ENCODE measurements at places on chromosomes 7 and 10.

DNA sequence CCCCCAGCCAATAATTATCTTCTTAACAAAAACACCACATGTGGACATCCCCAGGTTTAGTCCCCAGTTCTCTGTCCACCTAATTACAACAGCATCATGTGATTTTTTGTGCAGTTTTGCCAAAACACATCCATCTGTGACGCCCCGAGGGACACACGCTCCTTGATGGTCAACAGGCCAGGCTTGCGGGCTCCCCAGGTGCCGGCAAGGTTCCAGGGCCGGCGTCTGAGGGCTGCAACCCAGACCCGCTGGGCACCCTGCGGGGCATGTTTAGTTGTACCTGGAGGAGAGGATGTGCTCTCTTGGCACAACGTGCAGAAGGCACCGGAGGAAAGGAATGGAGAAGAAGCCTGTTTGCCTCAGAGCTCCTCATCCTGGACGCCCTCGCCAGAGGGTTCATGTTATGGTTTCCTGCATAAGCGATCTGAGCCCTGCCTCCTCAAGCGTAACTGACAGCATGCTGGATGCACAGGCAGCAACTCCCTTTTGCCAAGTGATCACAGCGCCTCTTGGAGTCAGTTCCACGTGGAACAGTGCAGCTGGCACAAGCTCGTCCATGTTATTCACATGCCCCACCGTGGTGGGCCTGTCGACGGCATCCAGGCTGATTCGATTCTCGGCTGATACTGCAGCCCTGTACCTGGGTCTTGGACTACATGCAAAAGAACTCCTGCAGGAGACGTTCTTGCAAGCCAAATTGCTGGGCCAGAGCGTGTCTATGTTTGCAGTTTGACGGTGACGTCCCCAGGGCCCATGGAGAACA, 41.6 kb downstream of the JAKMIP3 start:
- no peak for ATAC-seq

- ATAC-seq: peak; percentile 68
These were observed 115.7 kb upstream of the CACNA2D1 start for GRCh38 chr7:82559193-82559805.

- no peak for ATAC-seq
These were observed 34.8 kb downstream of the CDH23 start for GRCh38 chr10:71431239-71432100.

DNA sequence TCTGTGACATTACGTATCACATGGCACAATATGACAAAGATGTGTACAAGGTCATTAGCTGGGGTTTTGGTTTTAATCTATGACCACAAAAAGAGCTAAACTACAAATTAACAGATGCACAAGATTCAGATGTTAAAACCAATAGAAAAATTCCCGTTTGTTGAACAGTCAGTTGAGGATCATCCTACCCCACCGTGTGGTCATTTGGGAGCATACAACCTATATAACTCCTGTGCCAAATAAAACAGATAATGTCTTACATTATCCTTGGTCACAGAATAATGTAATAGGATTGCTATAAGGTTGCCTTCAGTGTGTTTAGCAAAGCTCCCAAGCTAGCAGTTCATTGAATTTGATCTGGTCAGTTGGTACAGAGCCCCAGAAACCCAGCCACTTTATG, 28.2 kb downstream of the ASNS start:
- peak; percentile 53 for ATAC-seq

GRCh38 chr7:2468227-2468626, 8.0 kb downstream of the GRIFIN start:
- no peak for ATAC-seq

DNA sequence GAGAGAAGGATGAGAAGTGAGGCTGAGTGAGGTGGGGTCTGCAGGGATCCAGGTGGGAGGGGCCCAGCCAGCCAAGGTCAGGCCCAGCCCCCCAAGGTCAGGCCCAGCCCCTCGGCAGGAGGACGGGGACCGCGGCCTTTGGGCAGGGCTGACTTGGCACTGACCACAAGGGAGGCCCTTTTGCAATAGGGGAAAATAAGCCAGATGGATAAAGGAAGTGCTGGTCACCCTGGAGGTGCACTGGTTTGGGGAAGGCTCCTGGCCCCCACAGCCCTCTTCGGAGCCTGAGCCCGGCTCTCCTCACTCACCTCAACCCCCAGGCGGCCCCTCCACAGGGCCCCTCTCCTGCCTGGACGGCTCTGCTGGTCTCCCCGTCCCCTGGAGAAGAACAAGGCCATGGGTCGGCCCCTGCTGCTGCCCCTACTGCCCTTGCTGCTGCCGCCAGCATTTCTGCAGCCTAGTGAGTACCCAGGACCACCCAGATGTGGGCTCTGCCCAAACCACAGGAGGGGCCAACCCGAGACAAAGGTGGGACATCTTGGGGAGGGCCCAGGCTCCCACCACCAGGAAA, at the start of gene PILRA:
Gene PILRA (plus strand): TSS at position 227 of the 571 bp plus-strand sequence. CDS start 170 bp downstream, at position 397.
- ATAC-seq: no peak

DNA sequence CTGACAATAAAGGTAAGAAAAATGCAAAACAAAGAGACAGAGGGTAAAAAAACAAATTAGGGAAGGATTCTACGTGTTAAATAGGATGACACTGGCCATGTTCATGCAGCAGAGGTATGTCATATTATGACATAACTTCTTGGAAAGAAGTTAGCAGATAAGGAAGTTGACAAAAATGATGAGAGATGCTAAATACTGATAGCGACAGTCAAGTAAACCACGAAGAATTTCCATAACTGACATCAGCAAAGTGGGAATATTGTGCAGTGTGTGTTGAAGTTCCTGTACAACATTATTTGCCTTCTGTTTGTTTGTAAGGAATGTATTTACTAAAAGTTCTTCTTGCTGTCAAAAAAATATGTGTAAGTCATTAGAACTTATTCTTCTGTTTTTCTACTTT, 29.5 kb downstream of the MDH2 start:
- ATAC-seq: no peak

DNA sequence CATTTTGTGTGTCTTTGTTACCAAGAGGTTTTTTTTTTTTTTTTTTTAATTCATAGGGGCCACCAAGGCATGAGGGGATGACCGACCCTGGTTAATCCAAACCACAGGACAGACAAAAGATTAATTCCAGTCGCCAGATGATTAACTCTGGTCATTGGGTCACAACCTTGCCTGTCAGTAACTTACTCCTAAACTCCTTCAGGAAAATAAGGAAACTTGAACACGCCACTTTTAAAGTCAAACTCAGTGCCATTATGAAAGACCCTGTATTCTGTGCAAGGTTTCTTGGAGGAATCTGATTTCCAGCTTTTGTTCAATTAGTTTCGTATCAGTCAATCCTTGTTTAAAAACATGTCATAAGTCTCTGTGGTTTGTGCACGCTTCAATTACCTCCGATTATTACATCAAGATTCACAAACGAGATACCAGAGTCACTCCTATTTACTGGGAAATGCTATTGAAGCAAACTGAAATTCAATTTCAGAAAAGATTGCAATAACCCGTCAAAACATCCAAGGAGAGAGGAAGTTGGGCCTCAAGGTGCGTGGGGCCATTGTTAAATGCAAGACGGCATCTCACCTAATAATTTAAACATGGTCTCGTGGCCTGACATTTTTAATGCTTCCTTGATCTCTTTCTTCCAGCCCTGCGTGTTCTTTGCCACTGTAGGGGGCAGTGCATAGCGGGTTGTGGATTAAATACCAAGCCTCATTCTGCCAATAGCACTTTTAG, 44.0 kb downstream of the NRP1 start:
- peak; percentile 34 for ATAC-seq

GRCh38 chr10:14017467-14017866, 313.3 kb downstream of the FRMD4A start:
- peak; percentile 7 for ATAC-seq

- no peak for ATAC-seq
These were observed 9.0 kb downstream of the PRKAG2 start for GRCh38 chr7:151867912-151868311.

DNA sequence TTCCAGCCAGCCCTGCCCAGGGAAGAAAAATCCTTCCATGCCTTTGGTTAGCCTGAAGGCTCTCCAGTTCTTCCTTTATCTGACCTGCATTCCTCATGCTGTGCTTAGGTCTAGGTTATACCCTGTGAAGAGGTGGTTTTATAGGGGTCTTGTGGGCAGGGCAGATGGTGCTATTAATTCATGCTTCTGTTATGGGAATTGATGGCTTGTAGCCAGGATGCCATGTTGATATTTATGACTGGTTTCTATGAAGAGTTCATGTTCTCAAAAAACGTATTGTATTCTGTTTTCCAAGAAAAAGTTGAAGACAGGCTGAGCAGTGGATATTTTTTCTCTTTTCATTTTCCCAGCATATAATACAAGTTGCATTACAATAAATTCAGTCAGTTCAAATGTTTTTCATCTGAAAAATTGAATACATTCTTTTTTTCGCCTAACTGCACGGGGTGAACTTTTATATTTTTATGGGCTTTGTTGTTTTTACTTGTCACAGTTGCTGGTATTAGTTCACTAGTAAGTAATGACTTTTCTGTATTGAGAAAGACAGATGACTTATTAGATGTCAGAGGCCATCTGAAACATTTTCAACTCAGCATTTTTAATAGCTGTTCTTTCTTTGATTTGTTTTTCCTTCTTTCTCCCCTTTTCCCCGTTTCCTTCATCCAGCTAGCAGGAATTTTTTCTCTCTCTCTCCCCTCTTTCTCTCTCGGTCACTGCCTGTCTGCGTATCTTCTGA, 322.8 kb downstream of the LRMDA start:
- ATAC-seq: no peak

- ATAC-seq: peak; percentile 45
These were observed 88.9 kb upstream of the KLF6 start for GRCh38 chr10:3873728-3874461.

Data from SK-N-SH treated with all-trans-retinoic acid at 6 μM for 48 hours (cell line).